ENCODE measurements at places on chromosomes 2 and 18. TPM values are rescaled to one million over a fixed set of nuclear protein-coding genes. Genes with fewer than 3 reads are reported as not detected.

Gene ADAM23
- 8.4 TPM for total RNA-seq

Gene LRRTM1
- total RNA-seq = not detected

Gene AKAIN1
- not detected for total RNA-seq

Gene MAP3K19
- not detected for total RNA-seq

Gene C2orf72
- 5.6 TPM for total RNA-seq

Gene B3GNT7
- 2.6 TPM for total RNA-seq

Gene E2F6
- total RNA-seq = 24.7 TPM

Data from A549 treated with Mapracorat at 1 μM for 4 hours (cell line).